Posterior cingulate gyrus (tissue), 11 donors: ENCODE measurements at places on chromosomes 12 and 14.

- no peak for DNase-seq
Measured at GRCh38 chr14:59811073-59811472, 59.5 kb downstream of the RTN1 start.

DNA sequence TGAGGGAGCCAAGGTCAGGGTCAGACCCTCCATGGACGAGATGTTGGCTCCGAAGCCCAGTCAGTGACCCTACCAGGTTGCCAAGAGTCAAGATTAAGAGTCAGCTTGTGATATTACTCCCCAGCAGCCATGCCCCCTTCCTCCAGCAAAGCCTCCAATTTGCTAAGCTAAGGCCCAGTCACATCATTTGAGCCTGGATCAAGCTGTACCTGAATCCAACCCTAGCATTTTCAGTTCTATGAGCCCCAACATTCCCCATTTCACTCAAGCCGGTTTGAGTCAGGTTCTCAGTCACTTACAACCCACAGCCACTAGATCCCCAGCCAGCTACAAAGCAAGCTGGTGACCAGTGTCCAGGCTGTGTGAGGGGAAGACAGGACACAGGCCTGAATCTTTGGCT, 49.9 kb downstream of the SCARB1 start:
- no peak for DNase-seq

DNA sequence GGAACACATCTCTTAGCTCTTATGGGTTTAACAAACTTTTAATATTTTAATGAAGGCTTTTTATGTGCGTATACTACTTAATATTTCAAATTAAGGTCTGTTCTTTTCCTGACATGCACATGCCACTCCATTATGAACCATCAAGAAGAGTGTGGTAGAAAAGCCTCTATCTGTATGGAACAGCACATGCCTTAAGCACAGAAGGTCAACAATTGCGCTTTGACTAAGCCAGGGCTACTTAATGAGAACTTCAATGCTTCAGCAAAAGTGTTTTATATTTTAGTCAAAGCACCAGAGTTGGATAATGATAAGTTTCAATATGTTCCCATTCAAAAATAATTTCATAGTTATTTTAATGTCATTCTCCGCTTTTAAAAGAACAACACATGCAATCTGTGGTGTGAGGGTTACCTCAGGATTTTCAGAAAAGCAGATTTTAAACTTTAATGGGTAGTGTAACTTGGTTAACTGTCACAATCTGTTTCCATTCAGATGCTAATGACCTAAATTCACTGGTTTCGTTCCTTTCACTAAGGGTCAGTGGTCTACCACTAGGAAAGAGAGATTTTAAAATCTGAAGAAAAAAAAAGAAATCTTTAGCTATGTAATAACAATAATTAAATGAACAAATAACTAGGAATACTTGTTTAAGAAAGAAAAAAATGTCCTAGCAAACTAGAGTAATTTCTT, 193.4 kb upstream of the NOVA1 start:
- DNase-seq = no peak

DNA sequence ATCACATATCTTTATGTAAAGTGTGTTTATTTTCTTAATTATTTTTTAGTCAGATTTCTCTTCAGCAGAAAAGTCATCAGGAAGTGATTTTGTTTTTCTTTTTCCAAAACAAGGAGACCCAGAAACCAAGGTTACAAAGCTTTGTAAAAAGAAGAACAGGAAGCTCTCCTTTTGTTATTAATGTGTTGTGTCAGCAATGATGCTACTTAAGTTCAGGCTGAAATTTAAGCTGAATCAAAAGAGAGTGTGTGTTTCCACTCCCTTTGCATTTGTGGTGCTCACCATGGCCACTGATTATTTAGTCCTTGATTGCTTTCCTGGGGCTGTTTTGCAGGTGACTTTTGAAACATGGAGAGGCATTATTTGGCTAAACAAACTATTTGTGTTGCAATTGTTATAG, 155.3 kb upstream of the ATP2B1 start:
- no peak for DNase-seq

DNA sequence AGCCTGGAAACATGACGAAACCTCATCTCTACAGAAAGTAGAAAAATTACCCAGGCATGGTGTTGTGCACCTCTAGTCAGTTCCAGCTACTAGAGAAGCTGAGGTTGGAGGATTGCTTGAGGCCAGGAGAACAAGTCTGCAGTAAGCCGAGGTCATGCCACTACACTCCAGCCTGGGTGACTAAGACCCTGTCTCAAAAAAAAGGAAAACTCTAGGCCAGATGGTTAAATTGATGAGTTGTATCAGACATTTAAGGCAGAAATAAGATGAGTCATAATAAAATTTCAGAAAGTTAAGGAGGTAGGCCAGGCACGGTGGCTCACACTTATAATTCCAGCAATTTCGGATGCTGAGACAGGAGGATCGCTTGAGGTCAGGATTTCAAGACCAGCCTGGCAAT, 10.7 kb downstream of the EIF2S1 start:
- no peak for DNase-seq

GRCh38 chr14:52575858-52576257, 23.2 kb downstream of the GPR137C start:
- DNase-seq = no peak

DNA sequence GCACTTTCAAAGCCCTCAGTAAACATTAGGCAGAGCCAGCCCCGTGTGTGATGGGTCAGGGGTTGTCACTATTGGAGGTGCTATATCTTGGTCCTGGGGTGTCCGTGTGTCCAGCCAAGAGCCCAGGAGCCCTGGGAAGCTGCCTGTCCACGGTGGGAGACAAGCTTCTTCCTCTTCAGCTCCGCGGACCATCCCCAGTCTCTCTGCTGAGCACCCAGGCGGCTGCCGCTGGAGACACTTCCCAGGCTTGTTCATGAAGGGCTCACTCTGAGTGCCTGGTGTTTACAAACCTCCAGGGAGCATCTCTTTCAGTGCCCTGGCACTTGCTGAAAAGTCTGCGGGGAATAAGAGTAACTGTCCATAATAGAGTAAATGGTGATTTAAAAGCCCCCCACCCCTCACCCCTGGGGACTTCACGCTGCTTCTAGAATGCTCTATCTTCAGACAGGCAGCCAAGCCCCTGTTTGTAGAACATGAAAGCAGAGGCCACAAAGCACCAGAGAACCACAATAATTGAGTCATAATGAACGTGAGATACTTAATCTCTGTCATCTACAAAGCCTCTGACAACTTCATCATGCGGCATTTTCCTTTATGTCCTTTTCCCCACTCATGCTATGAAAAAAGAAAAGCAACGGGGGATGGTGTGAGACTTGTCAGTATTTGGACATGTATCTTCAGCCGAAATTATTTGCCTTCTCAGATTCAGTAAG, 178.6 kb downstream of the TMEM132C start:
- DNase-seq = no peak

GRCh38 chr12:52014567-52015530, 8.1 kb downstream of the TAMALIN start:
- DNase-seq = no peak

DNA sequence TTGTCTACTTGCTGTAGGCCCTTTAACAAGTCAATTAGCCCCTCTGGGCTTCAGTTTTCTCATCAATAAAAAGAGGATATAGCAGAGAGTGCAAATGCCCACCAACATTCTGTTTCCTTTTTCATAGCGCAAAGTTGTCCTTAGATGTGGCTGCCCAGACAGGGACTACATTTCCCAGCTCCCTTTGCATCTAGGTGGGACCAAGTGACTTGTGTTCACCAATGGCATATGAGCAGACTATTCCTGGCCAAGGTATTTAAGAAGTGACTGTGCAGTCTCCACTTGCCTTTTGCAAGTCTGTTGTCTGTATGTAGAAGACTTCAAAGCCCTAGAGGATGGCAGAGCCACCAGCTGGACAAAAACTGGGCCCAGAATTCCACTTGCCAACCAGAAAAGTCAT, 59.7 kb downstream of the DAO start:
- DNase-seq = no peak

GRCh38 chr14:23319746-23320583, 1.3 kb upstream of the PABPN1 start:
- no peak for DNase-seq

- no peak for DNase-seq
Measured at GRCh38 chr14:94677213-94677612, 65.0 kb downstream of the SERPINA3 start.

DNA sequence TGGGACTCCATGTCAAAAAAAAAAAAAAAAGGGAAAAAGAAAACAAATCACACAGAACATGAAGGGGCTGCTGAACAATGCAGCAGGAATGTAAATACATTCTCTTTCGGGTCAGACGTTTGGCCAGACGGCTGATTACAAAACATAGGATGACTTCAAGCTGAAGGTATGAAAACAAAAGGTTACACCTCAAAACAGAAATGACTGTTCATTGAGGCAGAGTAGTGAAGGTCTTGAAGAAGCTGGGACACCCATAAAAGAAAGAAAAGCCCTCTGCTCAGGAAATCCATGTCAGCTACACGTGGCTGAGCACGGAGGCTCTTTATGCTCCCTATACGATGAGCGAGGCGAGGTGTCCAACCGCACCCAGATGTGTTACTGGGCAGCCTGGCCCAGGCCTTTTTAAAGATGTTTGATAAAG, 37.7 kb downstream of the FGD4 start:
- DNase-seq = no peak

DNA sequence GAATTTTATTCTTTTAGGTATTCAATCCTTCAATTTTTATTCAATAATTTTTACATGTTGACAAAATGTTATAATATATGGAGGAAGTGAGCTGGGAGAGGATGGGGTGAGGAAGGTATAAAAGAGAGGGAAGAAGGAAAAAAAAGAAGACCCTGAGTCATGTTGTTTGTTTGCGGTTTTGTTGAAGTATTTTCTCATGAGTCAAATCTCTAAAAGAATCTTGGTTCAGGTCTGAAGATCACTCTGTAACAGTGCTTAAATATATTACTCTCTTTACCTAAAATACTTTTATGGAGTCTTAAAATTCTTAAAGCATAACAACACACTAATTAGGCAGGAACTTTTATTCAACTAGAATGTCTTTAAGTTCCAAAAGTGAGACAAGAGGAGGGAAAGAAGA, 489.6 kb upstream of the GARIN6 start:
- DNase-seq = no peak

DNA sequence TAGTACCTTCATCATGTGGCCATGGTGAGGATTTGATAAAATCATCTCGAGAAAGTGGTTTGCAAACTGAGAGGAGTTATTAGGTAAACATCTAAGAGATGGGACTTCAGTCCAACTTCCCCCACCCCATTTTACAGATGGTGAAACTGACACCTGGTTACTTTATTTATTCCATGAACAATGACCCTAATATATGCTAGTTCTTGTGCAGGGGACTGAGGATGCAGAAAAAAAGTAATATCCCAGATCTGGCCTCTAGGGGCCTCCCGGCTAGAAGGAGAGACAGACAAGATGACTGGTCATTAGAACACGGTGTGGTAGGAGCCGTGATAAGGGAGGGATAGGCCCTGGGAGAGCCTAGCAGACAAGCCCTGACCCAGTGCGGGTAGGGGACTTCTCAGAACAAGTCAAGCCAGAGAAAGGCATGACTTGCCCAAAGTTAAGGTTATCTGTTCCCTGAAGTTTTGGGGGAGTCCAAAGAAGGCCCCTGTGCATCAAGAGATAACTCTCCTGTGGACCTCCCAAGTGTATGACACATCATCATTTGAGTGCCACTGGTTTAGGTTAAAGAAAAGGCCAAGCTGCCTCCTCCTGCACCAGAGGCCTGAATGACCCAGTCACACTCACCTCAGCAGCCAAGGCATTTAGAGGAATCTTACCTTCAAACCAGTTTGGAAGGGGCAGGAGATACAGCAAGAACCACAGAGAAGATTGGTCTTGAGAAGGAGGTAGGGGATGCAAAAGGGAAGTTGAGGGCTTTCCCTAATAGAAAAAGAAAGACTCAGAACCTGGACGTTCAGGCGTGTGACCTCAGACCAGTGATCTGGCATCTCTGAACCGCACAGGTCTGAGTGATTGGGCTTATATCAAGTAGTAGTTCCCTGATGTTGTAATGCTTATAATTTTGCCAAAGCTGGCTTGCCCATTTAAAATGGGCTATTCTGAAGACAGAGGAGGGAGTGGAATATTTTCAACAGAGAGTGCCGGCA, 1.6 kb downstream of the CMKLR1 start:
- DNase-seq = no peak

GRCh38 chr12:109637348-109637747, 63.8 kb downstream of the MVK start:
- DNase-seq = no peak

DNA sequence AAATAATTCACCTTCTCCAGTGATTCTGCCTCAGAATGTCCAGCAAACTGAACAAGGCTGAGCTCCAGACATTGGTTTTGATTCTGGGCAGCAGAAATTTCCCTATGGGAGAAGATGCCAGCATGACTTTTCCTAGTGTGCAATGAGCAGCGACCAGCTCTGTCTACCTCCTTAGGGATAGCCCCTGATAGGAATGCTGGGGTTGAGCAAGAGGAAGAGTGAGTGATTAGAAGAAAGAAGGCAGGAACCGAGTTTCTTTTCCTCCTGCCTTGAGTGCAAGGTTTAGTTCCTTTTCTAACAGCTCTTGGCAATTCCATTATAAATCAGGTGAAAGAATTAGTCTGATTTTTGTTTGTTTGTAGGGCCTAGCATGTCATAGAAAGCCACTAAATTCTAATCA, 379.0 kb downstream of the DAD1 start:
- no peak for DNase-seq

DNA sequence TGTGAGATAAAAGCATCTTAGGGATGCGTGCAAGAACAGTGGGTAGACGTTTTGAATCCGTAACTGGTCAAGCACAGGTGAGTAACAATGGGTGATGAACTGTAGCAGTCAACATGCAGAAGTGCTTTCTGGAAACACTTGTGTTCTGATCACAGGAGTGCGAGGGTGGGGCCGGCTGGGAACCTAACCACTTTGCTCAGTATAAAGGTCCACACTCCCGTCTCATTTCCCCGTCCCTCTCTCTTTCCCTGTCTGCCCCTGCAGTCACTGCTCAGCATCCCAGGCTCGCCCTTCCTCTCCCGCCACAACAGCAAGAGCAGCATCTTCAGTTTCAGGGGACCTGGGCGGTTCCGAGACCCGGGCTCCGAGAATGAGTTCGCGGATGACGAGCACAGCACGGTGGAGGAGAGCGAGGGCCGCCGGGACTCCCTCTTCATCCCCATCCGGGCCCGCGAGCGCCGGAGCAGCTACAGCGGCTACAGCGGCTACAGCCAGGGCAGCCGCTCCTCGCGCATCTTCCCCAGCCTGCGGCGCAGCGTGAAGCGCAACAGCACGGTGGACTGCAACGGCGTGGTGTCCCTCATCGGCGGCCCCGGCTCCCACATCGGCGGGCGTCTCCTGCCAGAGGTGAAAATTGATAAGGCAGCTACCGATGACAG, 127.1 kb downstream of the FIGNL2 start:
- peak; percentile 95 for DNase-seq

GRCh38 chr14:104001003-104001402, 58.7 kb upstream of the RD3L start:
- DNase-seq = no peak
